ENCODE measurements at places on chromosomes 13 and 19.

DNA sequence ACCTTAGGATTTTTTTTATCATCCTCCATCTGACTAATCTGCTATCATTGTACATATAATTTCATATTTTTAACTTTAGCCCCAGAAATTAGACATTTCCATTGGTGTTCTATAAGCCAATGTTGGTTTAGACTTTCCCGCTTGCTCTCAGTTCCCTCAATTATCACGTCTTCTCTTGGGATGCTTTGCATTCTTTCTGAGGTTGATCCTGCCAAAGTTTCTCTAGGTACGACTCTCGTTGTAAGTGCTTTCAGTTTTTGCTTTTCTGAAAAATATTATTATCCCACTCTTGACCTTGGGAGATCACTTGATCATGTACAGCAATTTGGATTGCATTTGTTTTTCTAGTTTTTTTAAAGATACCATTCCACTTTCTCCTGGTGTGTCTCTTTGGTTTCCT, 270.2 kb downstream of the IRS2 start:
- DNase-seq = no peak

- DNase-seq = no peak
Observed at GRCh38 chr13:105428811-105429210, 1106.7 kb downstream of the EFNB2 start.

DNA sequence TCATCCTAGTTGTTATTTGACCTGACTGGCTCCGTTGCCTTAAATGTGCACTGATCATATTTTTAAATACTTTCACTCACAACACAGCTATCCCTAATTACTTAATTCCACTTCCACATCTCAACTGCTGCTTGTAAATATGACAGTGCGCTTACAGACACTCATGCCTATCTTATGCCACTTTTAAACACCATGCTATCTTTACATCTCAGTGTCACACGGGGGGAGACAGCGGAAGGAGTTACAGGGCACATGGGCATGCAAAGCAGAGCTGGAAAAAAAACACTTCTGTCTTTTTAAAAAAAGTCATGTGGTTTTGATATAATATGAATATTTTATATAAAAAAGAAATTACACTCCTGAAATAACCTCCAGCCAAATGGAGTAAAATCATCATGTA, 44.1 kb downstream of the SMAD9 start:
- no peak for DNase-seq

GRCh38 chr19:29873024-29873800, 61.4 kb downstream of the CCNE1 start:
- DNase-seq = peak; percentile 68

GRCh38 chr13:66971004-66971403, 259.1 kb downstream of the PCDH9 start:
- DNase-seq = no peak

DNA sequence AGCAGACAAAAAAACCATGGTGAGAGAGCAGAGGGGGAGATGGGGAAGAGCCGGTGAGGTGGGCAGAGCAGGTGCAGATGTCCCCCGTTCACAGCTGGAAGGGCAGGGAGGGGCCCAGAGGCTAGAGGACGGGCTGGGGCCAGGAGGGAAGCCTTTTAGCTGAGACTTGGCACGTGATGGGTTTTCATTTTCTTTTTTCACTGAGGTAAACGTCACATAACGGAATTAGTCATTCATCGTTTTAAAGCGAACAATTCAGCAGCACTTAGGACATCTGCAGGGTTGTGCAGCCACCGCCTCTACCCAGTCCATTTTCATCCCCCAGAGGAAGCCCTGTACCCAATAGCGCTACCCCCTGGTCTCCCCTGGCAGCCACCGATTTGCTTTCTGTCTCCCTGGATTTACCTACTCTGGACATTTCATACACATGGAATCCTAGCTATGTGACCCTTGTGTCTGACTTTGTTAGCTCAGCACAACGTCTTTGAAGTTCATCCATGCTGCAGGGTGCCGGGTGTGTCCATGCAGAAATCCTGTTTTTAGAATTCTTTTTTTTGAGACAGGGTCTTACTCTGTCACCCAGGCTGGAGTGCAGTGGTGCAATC, 16.0 kb upstream of the EMC10 start:
- no peak for DNase-seq

DNA sequence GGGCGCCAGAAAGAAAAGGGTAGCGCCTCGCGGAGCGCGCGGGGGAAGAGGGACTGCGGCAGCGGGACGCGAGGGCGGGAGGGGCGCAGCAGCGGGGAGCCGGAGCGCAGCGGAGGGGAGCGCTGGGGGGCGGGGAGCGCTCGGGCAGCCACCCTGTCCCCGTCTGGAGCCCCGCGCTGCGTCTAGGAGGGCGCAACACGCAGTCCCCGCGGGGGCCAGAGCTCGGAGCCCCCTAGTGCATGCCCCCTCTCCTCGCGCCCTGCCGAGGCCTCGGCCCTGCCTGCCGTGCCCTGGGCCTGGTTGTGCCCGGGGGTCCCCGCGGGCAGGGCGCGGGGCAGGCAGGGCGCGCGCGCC, 37.9 kb downstream of the SOX1 start:
- no peak for DNase-seq

- DNase-seq = no peak
Observed at GRCh38 chr13:90769387-90769786, 578.1 kb upstream of the MIR17HG start.

DNA sequence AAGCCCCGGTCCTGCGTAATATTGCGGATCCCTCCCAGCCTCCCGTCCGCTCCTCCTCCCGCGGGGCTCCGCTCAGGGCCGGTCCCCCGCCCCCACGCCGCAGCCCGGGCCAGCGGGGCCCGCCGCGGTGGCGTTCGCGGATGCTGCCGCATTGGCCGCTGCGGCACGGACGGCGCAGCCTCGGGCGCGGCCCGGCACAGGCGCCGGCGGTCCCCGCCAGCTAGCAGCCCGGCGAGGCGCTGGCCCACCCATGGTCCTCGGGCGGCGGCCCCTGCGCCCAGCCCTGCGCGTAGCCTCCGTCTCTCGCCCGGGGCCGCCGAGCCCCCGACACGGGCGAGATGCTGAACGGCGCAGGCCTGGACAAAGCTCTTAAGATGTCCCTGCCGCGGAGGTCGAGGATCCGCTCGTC, at the start of gene ATP8A2:
Gene ATP8A2 (plus strand): TSS at position 100 of the 409 bp plus-strand sequence. CDS start 239 bp downstream, at position 339.
- DNase-seq = peak; percentile 74

Measured in erythroblast (primary cell).